ENCODE measurements at places on chromosomes 13 and 19.

- DNase-seq: no peak
Observed at GRCh38 chr13:103859952-103860351, 793.7 kb upstream of the SLC10A2 start.

GRCh38 chr19:7355871-7356270, 7.1 kb downstream of the ARHGEF18 start:
- no peak for DNase-seq

DNA sequence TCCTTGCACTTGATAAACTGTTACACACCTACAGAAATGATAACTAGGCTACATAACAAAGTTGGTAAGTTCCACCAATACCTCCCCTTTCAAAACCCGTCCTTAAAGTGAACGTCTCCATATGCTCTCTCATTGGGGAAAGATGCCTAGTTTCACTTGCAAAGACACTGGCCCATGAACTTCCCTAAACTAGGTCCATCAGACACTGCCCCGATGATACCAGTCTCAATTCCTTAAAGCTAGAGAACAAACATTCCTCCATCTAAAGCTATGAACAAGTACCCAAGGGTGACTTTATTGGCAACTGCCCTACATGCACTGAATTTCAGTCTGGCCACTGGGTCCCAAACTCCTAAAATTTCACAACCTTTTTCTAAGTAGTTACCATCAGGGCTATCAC, 39.9 kb downstream of the FOXO1 start:
- DNase-seq: no peak

GRCh38 chr19:18396471-18397241, 766 bp downstream of the LRRC25 start:
- no peak for DNase-seq

DNA sequence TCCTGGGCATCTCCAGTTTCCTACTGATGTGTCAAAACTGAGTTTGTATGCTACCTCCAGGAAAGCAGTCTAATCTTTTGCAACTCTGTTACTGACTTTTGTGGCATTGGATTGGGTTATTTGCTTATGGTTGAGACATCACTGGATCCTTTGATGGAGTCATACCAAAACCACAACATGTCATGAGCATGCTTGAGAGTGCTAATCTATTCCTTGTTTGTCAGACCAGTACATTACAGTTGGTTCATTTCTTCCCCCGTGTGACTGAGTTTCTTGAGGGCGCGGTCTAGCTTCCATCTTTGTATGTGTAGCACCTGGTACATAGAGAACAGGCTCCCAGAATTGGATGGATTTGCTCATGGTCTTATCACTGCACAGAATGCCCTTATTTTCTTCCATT, 43.2 kb downstream of the SUGT1 start:
- DNase-seq: peak; percentile 18

- no peak for DNase-seq
Observed at GRCh38 chr13:44732503-44733098, 156.5 kb upstream of the TSC22D1 start.

DNA sequence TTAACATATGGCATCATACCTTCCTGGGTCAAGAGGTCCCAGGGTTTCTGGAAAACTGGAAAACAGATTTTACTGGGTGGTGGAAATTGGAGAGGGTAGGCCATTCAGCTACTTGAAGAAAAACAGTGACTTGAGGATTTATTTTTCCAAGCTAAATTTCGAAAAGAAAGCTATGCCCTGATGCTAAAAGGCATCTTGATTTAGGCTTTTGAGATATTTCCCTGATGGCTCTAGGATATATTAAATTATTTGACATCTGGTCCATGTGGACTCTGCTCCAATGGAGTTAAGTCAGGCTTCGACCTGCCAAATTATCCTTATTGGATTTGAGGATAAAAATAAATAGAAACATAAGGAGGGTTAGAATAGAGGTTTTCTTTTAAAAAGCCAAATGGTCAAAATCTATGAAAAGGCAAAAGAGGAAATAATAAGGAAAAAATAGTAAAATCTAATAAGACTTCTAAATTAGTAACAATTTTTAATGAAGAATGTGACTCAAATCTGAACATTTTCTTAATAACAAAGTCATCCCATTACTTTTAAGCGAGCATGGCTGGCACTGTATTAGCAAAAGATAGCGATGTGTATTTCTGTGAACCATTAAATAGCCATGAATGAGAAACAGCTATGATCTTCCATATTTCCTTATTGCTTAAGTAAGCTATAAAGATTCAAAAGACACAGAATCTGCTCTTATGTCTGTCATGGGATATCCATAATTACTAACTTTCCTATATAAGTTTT, 190.0 kb upstream of the MIR17HG start:
- DNase-seq: no peak

DNA sequence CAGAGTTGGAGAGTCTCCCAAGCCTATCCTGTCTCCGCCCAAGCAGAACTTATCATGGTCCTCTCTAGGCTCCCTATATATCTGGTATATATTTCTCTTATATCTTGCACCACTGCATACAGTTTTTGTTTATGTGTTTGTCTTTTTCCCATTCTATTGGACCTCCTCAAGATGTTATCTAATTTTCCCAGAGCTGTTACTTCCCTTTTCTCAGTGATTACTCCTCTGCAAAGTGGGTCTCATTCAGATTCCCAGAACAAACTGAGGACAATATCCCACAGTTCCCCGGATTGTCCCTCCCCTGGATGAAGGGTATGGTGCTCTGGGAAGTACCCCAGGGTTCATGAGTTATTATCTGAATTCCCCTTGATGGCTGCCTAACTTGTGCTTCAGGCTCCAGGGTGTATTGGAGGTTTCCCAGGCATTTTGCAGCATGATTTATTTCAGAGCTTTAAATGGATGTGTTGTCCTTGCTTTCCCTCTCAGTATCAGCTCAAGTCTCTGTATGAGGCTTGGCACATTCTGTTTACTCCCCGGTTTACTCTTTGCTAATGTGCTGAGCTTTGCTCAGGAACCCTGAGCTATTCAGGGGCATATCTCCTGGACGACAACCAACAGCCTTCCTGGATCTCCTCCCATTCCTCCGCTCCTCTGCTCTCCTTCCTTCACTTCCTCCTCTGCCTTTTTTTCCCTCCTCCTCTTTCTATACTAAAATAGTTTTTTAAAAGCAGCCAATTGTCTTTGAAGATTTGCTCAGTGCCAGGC, 329.3 kb downstream of the SPRY2 start:
- DNase-seq: no peak

DNA sequence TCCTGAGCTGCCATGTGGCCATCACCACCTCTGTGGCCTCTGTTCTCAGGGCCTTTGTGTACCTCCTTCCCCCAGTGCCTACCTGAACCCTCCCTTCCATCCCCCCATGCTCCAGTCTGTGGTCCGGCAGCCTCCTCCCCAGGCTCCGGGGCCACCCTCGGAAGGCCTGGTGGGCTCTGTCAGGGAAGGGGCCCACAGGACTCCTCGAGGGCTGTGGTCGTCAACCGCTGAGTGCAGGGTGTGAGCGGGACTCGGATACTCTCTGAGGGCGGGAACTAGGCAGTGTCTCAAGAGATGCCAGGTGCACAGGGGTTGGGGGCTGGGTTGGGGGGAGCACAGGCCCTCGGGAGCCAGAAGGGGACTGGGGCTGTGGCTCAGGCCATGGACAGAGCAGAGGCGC, 3.9 kb downstream of the MAP2K7 start:
- no peak for DNase-seq

DNA sequence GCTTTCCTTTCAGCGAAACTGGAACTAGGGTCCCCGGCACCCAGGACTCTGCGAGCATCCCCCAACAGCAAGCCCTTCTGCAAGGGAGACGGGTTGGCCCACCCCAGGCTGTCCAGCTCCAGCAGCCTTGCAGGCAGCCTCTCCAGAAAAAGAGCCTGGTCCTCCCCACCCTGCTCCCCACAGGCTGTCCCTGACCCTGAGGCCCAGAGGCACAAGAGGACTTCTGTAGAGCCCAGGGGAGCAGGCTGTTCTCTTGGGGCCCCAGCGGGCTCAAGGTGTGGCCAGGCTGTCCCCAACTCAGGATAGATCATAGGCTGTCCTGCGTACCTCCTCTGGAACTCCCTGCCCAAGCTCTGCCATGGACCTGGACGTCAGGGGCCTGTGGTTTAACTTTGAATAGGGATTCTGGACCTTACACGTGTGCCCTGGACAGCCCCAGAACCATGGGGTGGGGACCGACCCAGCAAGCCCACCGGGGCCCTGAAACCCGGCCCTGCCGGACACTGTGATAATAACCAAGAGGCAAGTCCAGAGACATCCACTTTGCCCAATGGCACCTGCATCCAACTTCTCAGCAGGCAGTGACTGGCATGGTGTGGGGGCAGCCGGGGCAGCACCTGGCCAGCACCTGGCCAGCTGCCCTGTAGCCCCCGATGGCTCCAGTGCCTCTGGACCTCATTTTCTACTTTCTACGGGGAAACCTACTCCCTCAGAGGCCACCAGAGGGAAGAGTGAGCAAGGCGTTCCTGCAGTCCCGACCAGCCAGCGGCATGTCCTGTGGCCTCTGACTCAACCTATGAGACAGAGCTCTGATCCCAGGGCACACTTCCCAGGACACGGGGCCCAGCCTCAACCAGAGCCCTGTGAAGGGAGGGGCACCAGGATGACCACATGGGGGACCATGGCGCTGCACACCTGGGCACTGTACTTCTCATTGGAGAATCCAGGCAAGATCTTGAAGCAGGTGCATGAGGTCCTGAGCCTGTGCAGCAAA, 50.9 kb upstream of the TPM4 start:
- peak; percentile 16 for DNase-seq

- no peak for DNase-seq
Observed at GRCh38 chr19:42229855-42230351, 9.8 kb downstream of the ZNF526 start.

DNA sequence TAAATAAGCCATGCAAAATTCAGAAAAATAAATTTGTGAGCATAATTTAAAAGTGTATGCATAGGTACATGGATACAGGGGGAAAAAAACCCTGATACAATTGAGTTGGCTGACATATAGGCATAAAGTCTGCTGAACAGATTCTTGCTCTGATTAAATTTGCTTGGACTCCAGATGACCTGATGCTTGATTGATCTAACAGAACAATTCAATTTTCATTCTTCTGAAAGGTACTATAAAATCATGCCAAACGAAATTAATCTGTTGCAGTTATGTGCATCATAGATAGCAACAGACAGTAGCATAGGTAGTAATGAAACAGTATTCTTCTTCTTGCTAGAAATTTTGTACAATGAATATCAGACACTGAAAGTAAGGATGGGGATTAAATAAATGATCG, 578.2 kb upstream of the SLITRK6 start:
- no peak for DNase-seq

GRCh38 chr19:13742756-13743155, 21.6 kb upstream of the MRI1 start:
- no peak for DNase-seq

DNA sequence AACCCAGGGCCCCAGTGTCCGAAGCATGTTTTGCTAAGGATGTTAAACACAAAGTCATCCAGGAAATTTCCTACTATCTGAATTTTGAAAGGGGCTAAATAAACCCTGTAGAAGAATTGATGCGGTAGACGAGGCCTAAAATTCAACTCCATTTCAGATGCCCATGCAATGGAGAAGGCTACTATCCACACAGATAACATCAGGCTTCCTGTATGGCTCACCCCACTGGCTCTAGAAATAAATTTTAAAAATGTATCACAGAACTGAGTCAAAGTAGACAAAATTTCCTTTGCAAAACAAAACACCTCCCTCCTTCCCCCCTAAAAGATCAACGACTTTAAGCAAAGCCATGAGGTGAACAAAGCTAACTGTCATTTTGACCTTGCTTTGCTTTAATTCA, 188.4 kb downstream of the ABCC4 start:
- DNase-seq: no peak

- DNase-seq: no peak
Observed at GRCh38 chr13:46387064-46387851, at the start of gene RUBCNL. Gene RUBCNL, minus strand, starts transcription at chr13:46387252. Its CDS starts 14,777 bp downstream, at chr13:46372475.

GRCh38 chr13:20350382-20350763, 118.3 kb upstream of the GJB6 start:
- no peak for DNase-seq

All from AG09309 (cell line).